A172 (cell line): ENCODE measurements at places on chromosomes 12 and 14.

DNA sequence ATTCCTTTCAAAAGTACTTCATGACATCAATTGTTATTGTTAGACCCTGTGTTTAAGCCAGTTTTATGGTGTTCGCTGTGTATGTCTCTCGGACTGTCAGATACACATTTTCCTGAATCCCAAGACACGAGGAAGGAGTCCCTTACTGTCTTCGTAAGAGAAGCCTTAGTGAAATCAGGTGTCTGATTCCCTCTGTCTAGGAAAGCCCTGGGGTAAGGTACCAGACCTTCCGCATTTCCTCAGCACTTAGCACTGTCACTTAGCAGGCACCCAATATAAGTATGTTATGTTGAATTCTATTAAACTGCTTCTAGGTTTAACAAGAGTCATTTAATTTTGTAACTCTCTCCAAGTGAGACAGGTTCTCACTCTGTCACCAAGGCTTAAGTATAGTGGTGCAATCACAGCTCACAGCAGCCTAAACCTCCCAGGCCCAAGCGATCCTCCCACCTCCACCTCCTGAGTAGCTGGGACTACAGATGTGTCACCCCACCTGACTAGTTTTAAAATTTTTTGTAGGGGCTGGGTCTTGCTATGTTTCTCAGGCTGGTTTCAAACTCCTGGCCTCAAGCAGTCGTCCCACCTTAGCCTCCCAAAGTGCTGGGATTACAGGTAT is 111.0 kb downstream of the BBS10 start:
- no peak for DNase-seq

GRCh38 chr12:125136702-125137101 is 71.5 kb downstream of the AACS start:
- DNase-seq: no peak

DNA sequence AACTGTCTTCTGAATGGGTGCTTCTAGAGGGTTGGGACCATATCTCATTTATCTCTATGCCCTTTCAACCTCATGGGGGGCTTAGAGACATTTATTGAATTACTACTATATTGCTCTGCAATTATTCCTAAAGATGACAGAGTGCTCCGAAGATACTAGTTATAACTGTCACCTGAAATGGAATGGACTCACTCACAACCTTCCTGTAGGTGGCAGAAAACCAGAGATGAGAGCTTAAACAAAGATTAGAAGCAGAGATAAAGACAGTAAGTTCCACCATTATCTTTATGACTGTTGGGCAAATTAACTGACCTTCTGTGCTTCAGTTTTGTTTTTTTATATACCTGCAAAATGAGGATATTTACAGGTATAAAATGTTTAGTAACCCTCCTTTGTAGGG is 31.5 kb upstream of the GTF2A1 start:
- DNase-seq: no peak

GRCh38 chr14:53916239-53916638 is 40.4 kb downstream of the BMP4 start:
- no peak for DNase-seq

DNA sequence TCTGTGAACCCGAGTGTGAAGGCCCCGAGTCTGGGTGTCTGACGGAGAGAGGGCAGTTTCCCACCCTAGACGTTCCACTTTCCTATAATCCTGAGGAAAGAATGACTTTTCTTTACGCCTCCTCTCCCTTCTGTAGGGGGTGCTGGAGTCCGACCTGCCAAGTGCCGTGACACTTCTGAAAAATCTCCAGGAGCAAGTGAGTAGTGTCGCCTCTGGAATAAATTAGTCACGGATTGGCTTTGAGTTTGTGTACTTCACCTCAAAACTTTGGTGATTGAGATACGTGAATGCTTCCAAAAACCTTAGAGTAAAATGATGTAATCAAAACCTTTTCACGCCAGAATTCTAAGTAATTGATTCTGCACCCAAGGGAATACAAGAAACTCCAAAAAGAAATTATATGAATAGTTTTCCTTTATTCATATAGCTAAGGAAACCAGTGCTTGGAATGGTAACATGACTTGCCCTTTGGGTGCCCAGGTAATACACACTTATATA is 452 bp downstream of the NGDN start:
- DNase-seq: no peak
